Effector memory CD4-positive, alpha-beta T cell (primary cell): ENCODE measurements at places on chromosomes 7 and 10.

GRCh38 chr10:12389154-12389734 is 39.9 kb downstream of the CAMK1D start:
- DNase-seq = no peak

DNA sequence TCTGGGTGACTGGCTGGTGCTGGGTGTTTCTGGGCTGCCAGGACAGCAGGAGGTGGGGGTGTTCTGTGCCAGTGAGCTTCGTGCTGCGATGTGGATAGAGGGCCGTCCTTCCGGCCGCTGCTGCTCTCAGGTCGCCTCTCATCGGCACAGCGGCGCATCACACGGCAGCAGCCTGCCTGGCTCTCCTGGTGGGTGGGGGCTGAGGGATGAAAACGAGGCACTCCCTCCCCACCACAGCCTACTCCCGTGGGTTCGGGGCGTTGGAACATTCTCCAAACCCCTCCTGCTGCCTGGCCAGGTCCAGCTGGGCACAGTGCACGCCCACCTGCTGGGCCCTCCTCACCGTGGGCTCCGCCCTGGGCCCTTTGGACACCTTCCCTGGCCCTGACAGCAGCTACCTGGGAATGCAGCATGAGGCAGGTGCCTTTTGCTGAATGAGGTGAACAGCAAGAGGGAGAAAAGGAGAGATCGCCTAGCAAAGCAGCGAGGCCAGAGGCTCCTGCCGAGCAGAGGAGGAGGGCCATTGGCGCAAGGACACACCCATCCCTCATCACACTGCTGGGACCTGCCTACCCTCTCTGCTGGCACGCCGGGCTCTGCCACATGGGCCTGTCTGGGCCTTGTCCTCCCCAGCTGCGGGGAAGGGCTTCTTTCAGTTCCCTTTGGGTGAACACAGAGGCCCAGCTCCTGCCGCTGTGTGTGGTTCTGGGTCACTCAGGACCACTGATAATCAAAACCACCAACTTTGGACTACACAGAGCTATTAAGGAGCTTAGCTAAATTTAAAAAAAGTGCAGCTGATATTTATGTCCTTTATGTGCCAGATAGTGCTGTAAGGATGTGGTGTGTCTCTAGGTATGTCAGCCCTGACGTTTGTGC is 33.4 kb downstream of the INPP5A start:
- no peak for DNase-seq

DNA sequence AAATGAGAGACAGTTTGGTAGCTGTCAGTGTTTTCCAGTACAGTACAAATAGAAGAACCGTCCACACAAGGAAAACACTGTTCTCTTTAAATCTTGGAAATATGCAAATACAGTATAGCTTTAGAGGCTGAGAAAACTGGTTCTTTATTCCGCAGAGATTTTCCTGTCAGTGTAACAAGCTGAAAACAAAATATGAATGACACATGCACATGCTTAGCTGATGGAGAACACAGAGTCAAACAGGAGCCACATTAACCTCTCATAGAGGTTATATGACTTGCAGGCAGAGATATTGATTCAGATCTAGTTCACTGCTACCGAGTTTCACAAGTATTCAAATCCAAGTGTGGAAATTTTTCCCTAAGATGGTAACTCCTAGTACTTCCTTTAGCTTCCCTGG is 135.2 kb upstream of the C1QL3 start:
- no peak for DNase-seq

- no peak for DNase-seq
These were observed 60.4 kb downstream of the TPST1 start for GRCh38 chr7:66265566-66265965.

- no peak for DNase-seq
These were observed 401.7 kb upstream of the VWC2 start for GRCh38 chr7:49371771-49372170.

- DNase-seq = no peak
These were observed 52.6 kb downstream of the RASGEF1A start for GRCh38 chr10:43214071-43214955.

DNA sequence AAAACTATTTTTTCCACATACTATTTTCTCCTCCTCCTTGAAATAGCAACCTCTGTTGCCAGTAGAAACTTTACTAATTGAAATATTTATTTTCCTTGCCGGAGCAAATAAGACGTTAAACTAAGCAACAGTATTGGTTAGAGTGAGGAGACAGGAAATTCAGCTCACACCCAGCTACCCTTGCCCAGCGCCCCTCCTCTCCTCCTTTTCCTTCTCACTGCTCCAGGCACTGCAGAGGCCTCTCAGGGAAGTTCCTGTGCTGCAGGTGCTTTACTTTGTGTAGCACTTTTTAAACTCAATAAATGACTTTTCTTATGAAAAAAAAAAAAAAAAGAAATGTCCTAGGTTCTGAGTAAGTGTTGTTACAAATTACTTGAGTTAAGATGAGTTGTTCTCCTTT is 134.0 kb downstream of the SEMA3E start:
- no peak for DNase-seq

DNA sequence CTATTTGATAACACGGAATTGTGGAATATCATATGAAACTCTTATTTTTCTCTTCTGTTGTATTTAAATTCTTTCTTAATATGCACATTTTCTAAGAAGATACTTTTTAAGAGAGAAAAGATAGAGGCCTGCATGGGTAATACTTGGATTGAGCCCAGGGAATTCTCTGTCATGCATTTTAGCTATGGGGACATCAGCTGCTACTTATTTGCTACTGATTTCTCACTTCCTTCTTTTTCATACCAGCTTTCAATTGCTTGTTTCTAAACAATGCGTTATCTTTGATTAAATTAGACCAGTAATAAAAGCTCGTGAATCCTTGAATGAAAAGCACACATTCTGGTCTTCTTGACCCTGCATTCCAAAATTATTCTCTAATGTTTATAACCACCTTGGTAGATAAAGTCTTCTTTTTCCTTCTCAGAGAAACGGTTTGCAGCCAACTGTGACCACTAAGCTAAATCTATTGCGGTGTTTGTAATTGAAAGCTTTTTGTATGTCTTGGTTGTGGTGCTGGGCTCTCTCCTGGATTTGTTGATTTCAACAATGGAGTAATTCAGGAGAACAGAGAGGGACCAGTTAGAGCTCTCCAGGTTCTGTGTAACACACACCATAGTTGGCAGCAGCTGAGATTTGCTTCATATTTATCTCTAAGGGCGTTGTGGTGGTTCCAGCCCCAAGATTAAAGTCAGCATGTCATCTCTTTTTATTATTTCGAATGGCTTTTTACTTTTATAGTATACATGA is 139.3 kb downstream of the PPP1R9A start:
- no peak for DNase-seq

GRCh38 chr7:134741907-134742635 is 37.4 kb upstream of the CALD1 start:
- no peak for DNase-seq

- no peak for DNase-seq
These were observed 23.0 kb downstream of the VSIR start for GRCh38 chr10:71750124-71750841.

DNA sequence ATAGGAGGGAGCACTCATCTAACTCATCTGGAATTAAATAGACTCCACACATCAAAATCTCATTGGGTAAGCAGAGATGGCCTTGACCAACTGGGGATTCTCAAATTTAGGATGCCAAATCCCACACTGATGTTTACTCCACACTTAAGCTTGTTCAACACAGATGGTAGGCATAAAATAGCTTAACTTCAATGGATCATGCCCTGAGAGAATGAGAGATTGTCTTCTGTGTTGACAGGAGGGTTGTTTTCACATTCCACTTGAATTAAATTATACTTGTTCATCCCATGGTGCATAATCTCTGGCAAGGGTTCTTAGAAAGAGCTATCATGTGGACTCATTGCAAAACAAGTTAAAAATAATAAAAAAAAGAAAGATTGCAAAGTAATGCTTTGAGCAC is 391.4 kb downstream of the PLXDC2 start:
- no peak for DNase-seq

- no peak for DNase-seq
These were observed 40.6 kb downstream of the OSBPL3 start for GRCh38 chr7:24939416-24939815.

GRCh38 chr7:108480311-108480710 is 24.1 kb upstream of the NRCAM start:
- DNase-seq = no peak

DNA sequence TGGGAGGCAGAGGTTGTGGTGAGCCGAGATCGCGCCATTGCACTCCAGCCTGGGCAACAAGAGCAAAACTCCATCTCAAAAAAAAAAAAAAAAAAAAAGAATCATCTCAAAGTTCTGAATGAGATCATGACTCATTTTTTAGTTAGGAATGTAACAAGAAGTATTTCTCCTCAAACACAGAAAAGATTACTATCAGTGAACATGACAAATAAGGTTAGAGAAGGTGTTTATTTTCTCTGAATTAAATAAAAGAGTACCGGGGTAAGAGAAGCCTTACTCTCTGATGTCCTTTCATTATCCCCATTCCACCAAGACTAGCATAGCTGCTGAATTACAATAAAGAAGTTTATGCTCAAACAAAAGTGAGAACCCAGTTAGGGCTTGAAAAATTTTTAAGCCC is 50.1 kb downstream of the IPMK start:
- no peak for DNase-seq

GRCh38 chr10:121205625-121206024 is 354.5 kb downstream of the WDR11 start:
- no peak for DNase-seq
